ENCODE measurements at places on chromosomes 1 and 21. TPM values are rescaled to one million over a fixed set of nuclear protein-coding genes. Genes with fewer than 3 reads are reported as not detected.

Gene RRP15
- 21.7 TPM for total RNA-seq

Gene S100A7
- not detected for total RNA-seq

Gene AVPR1B
- total RNA-seq: not detected

DNA sequence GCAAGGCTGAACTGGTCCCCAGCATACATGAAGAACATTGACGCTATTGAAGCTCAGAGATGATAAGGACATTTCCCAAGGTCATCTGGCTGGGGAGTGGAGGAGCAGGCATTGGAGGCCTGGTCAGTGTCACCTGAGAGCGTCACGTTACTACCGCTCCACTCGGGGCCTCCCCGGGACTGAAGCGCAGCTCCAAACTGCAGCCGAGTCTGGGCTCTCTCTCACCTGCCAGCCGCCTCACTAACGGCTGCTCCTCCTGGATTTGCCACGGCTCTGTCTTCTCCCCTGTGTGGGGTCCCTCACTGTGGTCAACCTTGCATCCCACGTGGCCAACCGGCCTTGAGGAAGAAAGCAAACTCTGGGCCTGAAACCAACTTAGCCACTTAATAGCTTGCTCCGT lies 111.3 kb downstream of the ADSS2 start:
- no peak for DNase-seq

Gene KRTAP19-4
- total RNA-seq: not detected

DNA sequence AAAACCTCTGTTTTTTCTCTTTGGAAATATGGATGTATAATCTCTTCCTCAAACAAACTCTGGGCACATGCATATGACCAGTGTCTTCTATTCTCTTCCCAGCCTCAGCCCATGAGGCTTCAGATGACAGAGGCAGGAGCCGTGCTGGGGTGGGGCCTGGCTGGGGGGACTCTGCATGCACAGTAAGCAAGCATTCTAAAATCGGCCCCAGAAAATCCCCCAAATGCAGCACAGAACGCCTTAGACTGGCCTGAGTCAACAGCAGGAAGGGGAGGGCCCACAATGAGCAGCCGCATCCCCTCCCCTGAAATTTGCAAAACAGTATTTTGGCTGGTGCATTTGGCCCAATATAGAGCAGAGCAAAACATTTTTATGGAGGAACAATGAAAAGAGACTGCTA lies 47.8 kb downstream of the ITPKB start:
- no peak for DNase-seq

Gene SERTAD4
- total RNA-seq: 4.7 TPM

DNA sequence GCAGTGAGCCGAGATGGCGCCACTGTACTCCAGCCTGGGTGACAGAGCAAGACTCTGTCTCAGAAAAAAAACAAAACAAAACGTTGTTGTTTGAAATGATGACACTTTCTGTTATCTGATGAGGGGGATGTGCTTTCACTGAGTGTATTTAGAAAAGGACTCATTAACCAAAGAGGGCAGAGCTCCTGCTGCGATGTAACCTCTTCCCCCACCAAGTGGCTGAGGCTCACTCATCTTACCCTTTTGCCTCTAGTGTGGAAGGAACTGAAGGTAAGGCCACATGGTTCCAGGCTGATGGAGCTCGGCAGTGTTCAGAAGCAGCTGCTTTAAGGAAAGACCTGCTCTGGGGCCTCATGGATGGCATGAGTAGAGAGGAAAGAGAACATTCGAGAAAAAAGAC lies 105.7 kb upstream of the RUNX1 start:
- DNase-seq: no peak
